ENCODE measurements at places on chromosomes 1 and 21.

- peak; percentile 6 for DNase-seq
Measured at GRCh38 chr1:44240802-44241671, 27.8 kb downstream of the DMAP1 start.

- no peak for DNase-seq
Measured at GRCh38 chr21:27633631-27634030, 666.7 kb upstream of the ADAMTS5 start.

DNA sequence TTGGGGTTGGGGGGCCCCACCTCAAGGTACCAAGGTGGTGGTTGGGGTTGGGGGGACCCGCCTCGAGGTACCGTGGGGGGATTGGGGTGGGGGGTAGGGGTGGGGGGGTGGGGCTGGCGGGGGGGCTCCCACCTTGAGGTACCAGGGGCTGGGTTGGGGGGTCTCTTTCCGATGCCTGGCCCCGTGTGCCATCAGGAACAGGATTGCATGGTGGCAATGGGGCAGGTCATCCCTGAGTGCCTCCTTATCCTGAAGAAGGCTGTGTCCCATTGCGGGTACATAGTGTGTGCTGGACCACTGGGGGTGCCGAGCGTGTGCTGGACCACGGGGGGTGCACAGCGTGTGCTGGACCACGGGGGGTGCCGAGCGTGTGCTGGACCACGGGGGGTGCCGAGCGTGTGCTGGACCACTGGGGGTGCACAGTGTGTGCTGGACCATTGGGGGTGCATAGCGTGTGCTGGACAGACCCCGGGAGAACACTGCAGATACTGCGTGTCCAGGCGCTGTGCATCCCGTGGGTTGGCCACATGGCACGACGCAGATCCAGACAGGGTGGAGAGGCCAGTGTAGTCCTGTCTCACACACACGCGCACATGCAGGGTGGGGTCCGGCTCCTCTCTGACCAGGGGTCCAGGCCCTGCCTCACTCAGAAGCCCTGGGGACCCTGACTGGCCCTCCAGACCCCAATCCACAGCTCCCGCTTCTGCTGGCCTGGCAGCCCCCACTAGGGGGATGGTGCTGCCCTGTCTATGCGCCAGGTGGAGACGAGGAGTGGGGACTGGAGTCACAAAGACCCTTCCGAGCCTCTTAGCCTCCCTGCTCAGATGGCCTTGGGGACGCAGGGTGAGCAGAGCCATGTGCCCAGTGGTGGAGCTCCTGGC is 4.2 kb downstream of the SCNN1D start:
- DNase-seq: no peak

DNA sequence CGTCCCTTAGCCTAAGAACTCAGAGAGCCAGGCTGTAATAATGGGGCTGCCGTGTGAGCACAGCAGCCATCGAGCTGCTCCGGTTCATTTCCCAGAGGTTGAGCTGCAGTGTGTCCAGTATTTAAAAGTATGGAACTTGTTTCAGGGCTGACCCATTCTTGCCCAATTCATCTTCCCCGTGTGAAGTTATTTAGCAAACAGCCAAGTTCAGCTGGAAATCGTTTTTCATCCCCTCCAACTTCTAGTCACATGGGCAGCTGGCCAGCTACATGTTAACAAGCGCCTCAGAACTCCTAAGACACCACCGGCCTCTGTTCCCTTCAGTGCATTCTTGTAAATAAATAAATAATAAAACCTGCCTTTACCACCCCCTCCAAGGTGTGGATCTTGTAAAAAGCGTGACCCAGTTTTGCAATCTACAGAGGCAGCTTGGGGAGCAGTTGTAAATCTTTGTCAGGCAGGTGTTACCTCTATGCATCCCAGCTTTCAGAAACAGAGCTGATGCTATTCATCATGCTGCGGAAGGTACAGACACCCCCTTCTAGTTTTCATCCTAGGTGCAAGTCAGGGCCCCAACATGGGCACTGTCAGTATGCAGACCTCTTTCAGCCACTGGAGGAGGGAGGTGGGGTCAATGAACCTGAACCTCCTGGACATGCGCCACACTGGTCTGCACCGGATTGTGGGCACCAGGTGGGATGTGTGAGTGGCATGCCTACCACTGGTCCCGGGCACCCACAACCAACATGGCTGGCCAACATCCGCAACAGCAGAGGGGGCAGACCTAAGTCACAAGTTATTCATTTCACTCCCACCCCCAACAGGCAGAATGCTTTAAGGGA is 18.7 kb upstream of the KNCN start:
- DNase-seq: no peak

- DNase-seq: no peak
Measured at GRCh38 chr1:223077247-223077833, 65.7 kb downstream of the TLR5 start.

- DNase-seq: no peak
Measured at GRCh38 chr1:211882381-211883004, 51.9 kb upstream of the LPGAT1 start.

DNA sequence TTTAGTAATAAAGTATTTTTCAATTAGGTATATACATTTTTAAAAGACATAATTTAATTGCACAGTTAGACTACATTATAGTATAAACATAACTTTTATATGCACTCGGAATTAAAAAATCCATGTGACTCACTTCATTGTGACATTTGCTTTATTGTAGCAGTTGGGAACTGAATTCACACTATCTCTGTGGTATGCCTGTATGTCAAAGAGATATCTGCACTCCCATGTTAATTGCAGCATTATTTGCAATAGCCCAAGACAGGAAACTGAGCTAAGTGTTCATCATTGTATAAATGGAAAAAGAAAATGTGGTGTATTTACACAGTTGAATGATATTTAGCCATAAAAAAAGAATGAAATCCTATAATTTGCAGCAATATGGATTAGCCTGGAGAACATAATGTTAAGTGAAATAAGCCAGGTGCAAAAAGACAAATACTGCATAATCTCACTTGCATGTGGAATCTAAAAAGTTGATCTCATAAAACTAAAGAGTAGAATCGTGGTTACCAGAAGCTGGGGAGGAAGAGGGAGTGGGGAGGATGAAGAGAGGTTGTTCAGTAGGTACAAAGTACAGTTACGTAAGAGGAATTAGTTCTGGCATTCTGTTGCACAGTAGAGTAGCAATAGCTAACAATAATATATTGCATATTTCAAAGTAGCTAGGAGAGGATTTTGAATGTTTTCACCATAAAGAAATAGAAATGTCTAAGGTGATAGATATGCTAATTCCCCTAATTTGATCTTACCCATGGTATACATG is 64.8 kb downstream of the DPT start:
- no peak for DNase-seq

DNA sequence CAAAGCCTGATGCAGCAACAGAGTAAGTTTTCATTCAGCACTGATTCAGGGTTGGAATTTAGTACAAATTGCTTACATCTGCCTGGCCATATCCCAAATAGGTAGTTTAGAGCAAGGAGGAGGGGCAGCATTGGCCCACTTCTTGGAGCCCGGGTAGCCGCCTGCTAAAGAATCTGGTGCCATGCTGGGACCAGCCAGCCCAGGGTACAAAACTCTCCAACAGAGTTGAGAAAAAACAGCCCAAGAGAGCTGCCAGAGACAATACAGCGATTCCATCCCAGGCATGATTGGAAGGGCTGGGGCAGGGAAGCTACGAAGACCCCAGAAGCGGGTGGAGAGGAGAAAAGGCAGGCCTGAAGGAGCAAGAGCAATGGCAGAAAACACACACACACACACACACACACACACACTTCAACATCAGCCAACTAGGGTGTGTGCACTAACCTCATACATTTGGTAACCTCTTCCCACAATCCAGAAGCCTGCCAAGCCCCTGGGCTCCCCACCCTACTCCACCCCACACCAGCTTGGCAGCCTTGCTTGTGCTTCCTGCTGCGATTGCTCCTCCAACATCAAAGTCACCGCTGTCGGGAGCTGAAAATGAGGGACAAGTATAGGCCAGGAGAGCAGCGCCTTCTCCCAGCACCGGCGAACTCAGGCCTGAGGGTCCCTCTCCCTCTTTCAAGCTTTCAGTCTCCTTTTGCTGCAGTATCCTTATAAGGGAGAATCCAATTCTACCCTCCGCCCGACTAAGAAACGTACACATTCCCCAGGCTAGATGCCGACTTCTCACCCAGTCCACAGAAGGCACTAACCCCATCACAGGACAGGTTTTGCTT is 1.2 kb downstream of the PIK3C2B start:
- peak; percentile 90 for DNase-seq

DNA sequence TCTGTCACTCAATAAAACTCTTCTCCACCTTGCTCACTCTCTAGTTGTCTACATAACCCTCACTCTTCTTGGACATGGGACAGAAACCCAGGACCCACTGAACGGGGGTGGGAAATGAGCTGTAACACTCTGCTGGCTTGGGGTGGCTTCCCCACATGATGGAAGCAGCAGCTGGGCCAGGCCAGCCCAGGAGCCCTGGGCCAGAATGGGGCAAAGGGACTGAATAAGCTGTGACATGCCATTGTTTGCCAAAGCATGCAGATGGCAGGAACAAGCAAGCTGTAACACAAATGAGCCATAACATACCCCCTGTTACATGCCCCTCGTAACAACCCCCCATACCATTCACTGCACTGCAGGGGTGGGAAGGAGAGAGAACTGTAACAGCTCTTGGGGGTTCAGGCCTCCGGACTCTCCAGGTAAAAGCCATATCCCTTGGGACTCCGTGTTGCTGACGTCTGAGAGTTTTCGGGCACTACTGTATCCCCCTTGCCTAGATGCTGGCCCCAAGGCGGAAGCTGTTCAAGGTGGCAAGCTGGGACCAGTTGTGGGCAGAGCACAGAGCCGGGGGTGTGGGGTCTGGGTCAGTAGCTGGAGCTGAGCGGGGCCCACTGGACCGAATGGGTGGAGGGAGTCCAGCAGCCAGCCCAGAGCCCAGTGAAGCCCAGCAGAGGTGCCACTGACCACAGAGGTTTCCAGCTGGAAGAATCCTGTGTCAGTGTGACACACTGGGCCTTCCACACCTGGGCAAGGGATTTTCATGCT is 56.1 kb upstream of the DMRTB1 start:
- no peak for DNase-seq

DNA sequence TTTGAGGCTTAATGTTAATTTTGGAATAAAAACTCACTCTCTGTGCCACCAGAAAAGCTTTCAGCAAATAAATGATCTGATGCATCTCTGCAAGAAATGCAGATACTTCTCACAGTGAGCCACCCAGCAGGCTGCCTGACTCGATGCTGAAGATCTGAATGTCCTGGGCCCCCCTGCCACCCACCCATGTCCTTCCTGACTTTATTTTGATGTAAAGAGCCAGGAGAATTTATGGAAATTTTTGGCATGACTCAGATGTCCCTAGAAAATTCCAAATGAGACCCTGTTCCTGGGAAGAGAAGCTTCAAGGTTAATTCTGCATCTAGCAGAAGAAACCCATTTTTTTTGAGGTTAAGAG is 62.8 kb upstream of the COA6 start:
- DNase-seq: no peak

DNA sequence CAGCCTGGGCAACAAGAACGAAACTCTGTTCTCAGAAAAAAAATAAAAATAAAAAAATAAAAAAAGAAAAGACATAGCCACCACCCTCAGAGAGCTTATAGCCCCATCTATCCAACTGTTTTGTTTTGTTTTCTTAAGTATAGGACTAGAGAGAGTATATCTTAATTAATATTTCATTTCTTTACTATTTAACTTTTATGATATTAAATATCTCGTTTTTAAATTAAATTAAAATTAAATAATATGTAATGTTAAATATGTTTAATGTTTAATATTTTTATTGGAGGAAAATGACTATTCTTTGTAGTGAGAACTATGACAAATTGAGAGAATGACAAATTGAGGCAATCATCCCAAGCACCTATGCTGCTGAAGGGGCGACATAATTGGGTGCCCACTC is 33.1 kb upstream of the YTHDF2 start:
- DNase-seq: no peak

DNA sequence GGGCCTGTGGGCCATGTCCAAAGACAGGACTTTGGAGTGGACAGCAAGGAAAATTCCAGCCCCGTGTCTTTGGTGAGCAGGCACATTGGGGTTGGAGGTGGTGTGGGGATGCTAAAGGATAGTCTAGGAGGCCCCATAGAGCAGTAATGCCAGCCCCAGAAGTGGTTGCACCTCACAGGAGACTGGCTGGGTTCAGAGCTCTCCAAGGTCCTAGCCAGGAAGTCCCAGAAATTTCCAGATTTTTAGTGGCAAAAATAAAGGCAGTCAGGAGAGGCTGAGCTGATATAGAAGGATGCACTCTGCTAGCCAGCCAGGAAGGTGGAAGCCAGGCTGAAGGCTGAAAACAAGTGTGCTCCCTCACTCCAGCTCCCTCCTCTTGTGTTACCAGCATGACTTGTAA is 144.0 kb upstream of the KCND3 start:
- DNase-seq: no peak

- DNase-seq: peak; percentile 71
Measured at GRCh38 chr21:43925096-43925481, 60.1 kb downstream of the AGPAT3 start.

DNA sequence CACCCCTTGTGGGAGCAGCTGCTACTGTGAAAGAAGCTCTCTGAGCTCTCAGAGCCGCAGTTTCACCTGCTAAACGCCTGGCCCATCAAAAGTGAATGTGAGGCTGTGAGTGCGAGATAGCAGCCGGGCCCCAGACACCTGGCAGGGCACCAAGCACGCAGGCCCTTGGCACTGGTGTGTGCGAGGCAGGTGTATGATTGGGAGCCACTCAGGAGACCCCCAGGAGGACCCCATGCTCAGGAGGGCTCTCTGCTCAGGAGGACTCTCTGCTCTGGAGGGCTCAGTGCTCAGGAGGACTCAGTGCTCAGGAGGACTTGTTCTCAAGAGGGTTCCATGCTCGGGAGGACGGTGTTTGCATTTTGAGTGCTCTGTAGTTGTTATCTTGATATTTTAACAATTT is 14.3 kb upstream of the ADARB1 start:
- no peak for DNase-seq

DNA sequence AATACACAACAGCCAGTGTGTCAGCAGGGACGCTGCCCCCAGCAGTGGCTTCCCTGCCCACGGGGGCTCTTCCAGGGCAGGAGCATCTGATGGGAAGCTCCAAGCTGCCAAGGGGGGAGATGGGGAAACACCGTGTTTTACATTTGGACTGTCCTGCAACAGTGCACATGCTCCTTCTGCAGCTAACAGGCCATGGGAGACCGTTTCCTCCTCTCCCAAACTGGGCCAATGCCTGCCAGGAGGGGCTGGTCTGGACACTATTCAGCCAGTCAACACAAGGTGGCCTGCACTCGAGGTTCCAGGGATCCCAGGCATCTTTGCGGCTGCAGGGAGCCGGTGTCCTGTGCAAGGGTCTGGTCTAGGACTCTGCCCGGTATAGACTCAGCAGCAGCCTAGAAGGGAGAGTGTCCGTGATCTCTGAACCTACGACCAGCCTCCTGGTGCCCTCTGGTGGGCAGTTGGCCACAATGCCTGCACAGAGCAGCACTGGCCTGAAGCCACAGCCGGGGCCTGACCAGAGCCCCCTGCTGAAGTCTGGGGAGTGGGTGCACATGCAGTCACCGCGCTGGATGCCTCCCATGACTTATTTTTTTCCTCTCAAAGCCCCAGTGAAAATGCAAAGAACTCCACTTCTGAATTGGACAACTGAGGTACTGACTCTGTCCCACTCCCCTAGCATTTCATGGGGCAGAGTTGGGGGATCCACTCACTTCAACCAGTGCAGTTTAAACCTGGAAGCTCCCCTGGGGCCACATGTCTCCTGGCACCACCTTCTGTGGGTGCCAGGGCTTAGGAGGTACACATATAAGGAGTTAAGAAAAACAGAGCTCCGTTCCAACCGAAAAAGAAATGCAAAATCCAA is 33.3 kb downstream of the RCC2 start:
- peak; percentile 48 for DNase-seq

GRCh38 chr1:61427510-61427909 is 297.4 kb downstream of the TM2D1 start:
- no peak for DNase-seq

GRCh38 chr1:116270316-116271057 is 102.6 kb upstream of the ATP1A1 start:
- DNase-seq: no peak
